ENCODE measurements at places on chromosomes 13 and 19. TPM values are rescaled to one million over a fixed set of nuclear protein-coding genes. Genes with fewer than 3 reads are reported as not detected.

LIM2 gene
- not detected for total RNA-seq

DNA sequence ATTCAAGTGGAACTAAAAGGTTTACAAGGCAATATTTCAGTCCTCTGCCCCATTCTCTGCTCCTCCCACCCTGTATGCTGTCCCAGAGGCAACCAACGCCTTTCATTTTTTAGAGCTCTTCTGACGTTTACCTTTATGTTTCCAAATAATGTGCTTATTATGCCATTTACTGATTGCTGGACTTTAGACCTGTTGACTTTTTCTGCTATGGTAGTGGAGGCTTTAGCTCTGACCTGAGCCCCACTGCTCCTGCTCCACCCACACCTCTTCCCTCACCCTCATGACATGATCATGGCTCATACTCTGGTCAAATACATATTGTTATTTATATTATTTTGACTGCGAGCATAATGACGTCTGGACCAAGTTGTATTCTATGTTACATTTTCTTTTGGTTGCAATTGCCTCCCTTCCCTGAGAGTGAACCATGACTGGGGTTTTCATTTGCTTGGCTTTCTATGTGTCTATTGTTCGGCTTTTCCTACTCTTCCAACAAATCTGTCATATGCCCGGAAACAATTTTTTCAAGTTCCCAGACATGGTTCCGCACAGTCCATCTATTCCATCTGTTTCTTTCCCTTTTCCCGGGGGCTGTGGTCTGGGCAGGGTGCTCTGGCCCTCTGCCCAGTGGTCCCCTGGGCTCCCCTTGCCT is 31.4 kb upstream of the GJB6 start:
- DNase-seq = no peak

DNA sequence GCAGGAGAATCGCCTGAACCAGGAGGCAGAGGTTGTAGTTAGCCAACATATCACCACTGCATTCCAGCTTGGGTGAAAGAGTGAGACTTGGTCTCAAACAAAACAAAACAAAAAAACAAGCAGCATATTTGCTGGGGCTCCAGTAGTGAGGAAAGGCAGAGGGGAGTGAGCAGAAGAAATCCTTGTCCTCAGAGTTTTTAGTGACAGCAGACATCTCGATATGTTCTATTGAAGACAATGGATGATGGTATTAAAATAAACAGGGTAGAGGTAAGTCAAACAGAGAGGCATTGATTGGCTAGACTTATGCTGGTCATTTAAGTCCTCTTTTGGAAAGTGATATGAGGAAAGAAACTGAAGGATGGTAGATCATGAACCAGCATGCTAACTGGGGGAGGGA is 19.0 kb downstream of the NLRP7 start:
- no peak for DNase-seq

DNA sequence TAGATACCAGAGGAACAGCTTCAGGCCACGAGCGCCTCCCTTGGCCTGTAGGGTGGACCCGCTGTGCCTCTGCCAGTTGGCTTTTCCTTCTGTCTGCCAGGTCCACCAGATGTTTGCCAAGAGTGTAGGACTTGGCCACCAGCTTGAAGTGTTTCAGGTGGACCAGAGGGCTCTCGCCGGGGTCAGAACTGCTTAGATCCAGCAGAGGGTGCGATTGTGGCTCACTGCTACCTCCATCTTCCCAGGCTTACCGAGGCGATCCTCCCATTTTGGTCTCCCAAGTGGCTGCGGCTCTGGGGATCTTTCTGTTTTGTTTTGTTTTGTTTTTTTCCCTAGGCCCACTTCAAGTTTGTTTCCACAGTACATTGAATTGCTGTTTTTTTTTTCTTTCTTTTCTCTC is 23.0 kb upstream of the ZNF730 start:
- DNase-seq = no peak

TMTC4 gene
- total RNA-seq = 5.5 TPM

LILRB2 gene
- not detected for total RNA-seq

ZNF653 gene
- total RNA-seq = 7.4 TPM

GRCh38 chr13:30091691-30092090 is 215.7 kb downstream of the KATNAL1 start:
- DNase-seq = no peak

DNA sequence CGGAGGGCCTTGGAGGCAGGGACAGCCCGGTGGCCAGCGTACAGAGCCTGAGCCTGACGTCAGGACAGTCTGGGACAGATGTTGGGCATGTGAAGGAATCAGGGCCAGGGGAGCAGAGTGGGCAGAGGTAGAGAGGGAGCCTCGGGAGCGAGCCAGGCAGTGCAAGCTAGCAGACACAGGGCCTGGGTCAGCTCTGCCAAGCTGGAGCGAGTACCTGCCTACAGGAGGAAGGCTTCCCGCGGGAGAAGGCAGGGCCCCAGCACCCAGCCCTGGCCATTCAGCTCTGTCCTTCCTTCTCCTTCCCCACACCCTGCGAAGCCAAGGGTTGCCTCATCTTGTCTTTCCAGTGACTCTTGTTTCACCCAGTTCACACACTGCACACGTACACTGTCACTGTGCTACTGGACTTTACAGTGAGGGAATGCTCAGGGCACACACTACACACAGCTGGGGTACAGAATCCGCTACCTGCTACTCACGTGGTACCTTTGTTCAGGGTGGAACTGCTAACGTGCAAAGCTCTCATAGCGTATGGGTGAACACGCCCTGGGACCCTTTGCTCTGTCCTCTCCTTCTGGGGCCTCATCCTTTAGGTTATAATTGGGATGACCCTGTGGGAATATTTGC is 9.8 kb upstream of the C1QTNF9 start:
- DNase-seq = no peak

GRCh38 chr13:53138376-53139036 is 109.9 kb downstream of the OLFM4 start:
- DNase-seq = no peak

CGB2 gene
- total RNA-seq = not detected

- no peak for DNase-seq
These were observed 7.3 kb downstream of the TTC9B start for GRCh38 chr19:40210889-40211288.

RABAC1 gene
- 231 TPM for total RNA-seq

GRCh38 chr13:35990196-35990595 is 141.0 kb downstream of the DCLK1 start:
- no peak for DNase-seq

DNA sequence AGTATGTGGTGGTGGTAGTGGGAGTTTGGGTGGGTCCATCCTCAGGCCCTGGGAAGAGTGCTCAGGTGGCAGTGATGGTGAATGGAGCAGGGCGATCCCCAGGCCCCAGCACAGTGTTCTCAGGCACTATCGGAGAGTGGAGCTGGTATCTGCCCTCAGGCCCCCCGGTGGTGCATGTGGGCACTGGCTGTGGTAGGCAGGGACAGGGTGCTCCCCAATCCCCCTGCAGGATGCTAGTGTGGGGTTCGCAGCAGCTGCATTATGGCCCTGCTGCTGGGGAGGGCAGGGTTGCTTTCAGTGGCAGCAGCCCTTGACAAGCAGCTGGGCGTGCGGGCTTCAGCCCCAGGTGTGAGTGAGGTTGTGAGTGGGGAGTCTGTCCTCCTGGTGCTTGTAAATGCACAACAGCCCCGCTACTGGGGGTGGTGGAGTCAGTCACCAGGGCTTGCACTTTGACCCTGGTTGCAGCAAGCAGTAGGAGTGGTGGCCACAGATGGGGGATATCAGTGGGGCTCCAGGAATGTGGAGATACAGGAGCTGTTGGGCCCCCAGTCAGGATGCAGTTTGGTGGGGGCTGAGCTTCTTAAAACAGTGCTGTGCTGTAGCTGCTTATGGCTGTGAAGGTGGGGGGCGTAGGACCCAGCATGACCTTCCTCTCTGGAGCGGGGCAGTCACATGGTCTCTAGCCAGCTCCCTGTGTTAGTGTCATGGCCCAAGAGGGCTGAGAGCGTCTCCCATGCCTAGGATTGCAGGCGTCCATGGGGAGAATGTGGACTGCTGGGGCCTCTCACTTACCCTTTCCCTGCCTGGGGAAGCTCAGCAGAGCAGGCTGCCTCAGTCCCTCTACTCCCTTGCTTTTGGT is 38.7 kb upstream of the ARHGEF7 start:
- no peak for DNase-seq

GRCh38 chr13:73825143-73825542 is 309.1 kb downstream of the KLF12 start:
- DNase-seq = no peak

HSPB6 gene
- not detected for total RNA-seq

NCCRP1 gene
- not detected for total RNA-seq

DNA sequence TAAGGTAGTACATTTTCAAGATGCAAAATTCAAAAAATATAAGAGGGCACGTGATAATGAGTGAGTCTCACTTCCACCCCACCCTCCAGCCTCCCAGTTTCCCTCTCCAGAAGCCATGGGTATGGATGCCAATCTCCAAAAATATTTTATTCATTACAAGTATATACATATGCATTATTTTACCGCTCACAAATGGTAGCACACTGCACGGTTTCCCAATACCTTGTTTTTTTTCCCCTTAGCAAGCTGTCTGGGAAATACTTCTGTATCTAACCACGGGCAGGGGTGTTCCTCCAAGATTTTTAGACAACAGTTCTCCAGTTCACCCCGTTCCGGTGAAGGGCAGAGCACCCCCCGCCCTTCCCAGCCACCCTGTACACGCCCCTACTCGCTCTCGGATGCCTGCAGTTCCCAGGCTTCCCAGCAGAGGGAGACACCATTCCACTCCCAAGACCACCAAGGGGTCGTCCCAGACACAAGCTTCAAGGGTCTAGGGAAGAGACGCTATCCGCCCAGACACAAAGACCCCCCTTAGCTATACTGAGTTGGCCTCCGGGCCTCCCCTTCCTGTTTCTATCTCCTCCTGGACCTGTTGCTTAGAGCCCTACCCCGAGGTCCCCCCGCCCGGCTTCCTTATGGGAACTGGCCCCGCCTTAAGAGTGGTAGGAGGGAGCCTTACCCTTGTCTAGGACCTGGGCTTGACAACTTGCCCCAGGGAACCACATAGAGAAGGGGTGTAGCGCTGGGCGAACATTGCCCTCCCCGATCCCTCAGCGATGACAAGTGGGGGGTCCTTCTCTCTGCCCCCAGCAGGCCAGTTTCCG is 1.1 kb upstream of the FXYD3 start:
- peak; percentile 60 for DNase-seq

ANKRD24 gene
- 0.13 TPM for total RNA-seq

TEX29 gene
- not detected for total RNA-seq

DNA sequence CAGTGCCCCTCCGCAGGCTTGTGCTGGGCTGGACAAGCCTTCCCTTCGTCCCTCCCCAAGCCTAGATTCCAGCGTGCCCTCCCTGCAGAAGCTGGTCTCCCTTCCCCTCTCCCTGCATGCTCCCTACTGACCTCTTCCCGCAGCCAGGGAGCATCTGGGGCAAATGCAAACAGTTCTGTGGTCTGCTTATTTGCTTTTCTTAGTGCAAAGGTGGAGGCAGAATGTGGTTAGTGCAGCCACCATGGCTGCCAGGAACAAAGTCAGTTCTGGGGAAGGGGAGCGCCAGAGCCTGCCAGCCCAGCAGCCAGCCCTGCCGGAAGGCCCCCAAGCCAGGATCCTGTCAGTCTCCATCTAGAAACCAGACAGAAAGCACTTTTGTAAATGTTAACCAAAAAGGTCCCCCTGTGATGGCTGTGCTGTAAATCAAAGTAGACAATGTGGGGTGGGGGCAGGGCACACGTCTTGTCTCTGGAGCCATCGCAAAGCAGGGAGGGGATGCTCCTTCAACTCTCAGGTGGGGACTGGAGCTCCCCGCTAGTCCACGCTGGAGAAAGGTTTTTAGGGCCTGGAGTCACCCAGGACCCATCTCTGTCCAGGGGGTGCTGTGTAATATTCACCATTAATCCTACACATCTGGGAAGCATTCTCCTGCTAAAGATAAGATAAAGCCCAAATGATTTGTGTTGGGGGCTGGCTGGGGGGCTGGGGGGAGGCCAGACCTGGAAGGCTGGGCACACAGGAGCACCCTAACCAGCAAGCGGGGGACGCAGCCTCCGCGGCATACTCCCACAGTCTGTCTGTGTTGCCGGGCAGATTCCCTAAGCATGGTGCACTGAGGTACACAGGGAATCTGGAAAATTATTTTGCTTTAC is 30.9 kb downstream of the SERP2 start:
- no peak for DNase-seq

GRCh38 chr13:24606486-24607170 is 73.6 kb upstream of the ATP12A start:
- DNase-seq = no peak

ETFB gene
- total RNA-seq = 170 TPM

MCF2L gene
- not detected for total RNA-seq

GRCh38 chr19:19405971-19406877 is 749 bp downstream of the GATAD2A start:
- peak; percentile 75 for DNase-seq

DNA sequence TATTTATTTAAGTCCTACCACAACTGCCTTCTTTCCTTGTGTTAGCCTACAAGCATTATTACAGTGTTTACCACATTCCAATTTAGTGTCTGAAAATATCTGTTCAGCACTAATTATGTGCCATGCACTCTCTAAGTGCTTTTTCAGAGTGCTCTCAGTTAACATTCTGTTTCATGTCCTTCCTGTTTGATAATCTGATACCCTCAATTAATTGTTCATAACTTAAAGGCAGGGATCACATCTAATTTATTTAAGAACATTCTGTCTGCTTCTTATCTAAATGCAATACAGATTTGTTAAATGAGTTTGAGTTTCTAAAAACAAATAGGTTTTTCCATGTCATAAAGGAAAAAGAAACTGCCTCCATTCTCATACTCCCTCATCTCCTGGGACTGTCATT is 649.6 kb upstream of the ATXN8OS start:
- DNase-seq = no peak

HPN gene
- not detected for total RNA-seq

GRCh38 chr19:56639217-56639616 is 3.7 kb upstream of the SMIM17 start:
- no peak for DNase-seq

ZNF135 gene
- not detected for total RNA-seq

DNA sequence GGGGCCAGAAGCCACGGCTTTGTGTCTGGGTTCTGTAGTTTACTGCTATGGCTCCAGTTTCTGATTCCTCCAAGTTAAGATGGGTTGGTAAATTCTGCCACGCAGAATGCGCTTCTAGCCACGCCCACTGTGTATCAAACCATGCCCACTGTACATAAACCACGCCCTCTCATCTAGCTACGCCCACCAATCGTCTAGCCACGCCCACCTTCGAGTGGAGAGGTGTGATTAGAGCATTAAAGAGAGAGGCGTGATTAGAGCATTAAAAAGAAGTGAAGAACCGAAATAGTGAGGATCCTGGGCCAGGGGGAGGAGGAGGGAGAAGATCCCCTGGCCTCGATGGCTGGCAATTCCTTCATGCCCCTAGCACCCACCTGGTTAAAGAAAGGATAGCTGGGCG is 43.7 kb upstream of the ADGRE5 start:
- peak; percentile 45 for DNase-seq

- DNase-seq = no peak
These were observed 189.0 kb downstream of the LACC1 start for GRCh38 chr13:44068737-44069136.
